Lung (tissue), 17 donors: ENCODE measurements at places on chromosomes 16 and 17.

GRCh38 chr17:19717411-19717908, 1.1 kb upstream of the SLC47A2 start:
- DNase-seq: no peak

- DNase-seq: peak; percentile 57
Measured at GRCh38 chr17:47225436-47225858, 16.3 kb downstream of the MYL4 start.

DNA sequence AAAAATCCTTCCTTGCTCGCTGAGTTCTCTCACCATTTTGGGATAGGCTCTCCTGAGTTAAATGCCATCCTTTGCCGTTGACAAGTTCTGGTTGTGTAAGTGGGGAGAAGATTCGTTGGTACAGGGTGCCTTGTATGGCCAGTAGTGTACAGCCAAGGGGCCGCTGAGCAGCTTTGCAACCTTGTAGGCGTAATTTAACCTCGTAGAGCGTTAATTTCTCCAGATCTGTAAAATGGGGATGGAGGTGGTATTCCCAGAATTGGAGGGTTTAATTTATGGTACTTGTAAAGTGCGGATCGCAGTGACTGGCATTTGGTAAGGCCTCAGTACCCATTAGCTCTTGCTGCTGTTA, 1.4 kb downstream of the ARSG start:
- DNase-seq: no peak

GRCh38 chr17:58272367-58273280, 8.1 kb downstream of the MPO start:
- no peak for DNase-seq

- no peak for DNase-seq
Measured at GRCh38 chr16:30524575-30525568, 1.5 kb downstream of the ZNF768 start.

DNA sequence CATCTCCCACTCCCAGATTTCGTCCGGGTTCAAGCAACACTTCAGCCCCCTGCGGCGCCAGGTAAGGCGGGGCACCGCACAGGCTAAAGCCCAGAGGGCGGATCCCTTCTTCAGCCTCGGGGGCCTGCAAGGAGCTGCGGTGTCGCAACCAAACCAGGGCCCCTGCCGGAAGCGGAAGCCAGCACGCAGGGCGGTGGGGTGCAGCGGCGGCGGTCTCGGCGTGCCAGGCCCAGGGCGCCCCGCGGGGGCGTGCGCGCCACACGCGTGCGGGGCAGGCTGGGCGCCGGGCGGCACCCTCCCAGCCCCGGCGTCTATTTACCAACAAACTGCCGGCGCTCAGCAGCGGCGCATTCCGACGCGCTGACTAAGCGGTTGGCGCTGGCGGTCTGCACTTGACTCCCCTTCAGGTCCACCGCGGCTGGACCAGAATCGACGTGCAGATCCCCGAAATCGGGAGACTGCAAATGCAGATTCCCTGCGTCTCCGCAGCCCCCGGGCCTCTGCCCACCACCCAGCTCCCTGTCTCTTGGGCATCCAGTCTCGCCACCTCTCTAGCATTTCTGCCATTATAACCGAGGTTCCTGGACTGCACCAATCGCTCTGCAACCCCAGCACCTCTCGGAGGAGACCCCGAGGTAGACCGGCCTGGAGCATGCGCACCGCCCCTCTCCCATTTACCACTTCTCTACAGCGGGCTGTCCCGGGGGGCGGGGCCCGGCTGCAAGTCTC, 421 bp upstream of the DLX4 start:
- DNase-seq: peak; percentile 74

DNA sequence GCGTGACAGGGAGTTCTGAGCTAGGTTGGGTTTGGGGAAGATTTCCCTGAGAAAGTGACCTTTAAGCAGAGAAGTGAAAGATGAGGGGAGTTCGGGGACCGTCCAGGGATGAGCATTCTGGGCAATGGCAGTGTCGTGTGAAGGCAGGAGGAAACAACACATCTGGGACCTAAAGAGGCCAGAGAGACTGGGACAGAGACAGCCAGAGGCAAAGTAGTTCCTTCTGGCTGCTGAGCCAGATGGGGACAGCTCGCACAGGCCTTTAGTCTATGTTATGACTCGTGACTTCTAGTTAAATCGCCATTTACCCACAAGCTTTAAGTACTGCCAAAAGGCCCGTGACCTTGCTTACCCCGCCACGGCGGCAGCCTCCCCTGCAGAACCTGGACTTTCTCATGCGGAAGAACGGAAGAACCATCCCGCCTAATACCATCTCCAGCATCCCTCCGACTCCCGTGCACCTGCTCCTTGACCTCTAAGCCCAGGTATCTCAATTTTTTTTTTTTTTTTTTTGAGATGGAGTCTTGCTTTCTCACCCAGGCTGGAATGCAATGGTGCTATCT, 8.5 kb upstream of the MED11 start:
- no peak for DNase-seq

DNA sequence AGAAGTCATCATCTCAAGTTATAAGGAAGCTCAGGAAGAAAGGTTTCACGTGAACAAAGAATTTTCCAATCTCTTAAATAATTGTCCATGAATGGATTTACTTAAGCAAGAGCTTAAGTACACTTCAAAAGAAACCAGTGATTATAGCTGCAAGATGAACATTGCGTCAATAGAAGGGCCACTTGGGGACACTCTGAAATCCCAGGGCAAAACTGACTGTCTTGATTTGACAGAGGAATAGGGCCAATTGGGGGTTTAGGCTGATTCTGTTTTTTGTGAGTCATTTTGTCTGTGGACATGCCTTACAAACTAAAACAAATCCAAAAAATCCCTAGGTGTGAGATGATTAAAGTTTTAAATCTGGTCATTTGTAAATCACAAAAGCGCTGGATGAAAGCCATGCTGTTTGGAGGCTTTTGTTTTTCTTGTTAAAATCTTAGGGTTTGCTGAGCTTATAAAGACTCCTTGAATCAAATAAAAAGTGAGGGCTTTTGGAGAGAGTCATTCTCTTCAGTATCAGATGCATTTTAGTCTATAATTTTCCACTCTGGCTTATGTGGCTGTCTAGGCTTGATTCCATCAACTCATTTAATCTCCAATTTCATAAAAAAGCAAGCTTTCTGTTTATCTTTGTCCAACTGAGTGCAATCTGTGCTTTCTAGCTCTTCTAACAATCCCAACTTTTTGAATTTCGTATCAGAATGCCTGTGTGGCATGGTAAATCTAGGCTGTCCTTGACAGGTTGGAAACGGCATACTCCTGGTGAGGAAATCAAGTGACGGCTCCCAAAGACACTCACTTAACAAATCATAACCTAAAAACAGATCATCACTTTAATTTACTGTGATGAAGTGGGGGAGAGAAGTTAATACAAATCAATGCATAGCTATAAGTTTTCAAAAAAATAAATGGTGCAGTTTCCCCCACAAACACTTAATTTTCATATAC, 98.2 kb upstream of the SOX9 start:
- DNase-seq: no peak

DNA sequence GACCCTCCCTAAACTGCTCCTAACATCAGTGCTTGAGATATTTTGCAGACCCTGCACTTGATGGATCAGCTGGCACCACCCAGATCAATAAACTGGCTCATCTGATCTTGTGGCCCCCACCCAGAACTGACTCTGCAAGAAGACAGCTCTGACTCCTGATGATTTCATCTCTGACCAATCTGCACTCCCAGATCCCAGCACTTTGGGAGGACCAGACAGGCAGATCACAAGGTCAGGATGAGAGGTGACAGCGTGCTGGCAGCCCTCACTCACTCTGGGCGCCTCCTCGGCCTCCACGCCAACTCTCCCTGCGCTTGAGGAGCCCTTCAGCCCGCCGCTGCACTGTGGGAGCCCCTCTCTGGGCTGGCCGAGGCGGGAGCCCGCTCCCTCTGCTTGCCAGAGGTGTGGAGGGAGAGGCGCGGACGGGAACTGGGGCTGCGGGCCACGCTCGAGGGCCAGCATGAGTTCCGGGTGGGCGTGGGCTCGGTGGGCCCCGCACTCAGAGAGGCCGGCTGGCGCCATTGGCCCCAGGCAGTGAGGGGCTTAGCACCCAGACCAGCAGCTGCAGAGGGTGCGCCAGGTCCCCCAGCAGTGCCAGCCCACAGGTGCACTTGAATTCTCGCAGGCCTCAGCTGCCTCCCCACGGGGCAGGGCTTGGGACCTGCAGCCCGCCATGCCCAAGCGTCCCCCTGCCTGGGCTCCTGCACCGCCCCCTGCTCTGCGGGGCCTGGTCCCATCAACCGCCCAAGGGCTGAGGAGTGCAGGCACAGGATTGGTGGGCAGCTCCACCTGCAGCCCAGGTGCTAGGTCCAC, 2.4 kb upstream of the C16orf54 start:
- no peak for DNase-seq

DNA sequence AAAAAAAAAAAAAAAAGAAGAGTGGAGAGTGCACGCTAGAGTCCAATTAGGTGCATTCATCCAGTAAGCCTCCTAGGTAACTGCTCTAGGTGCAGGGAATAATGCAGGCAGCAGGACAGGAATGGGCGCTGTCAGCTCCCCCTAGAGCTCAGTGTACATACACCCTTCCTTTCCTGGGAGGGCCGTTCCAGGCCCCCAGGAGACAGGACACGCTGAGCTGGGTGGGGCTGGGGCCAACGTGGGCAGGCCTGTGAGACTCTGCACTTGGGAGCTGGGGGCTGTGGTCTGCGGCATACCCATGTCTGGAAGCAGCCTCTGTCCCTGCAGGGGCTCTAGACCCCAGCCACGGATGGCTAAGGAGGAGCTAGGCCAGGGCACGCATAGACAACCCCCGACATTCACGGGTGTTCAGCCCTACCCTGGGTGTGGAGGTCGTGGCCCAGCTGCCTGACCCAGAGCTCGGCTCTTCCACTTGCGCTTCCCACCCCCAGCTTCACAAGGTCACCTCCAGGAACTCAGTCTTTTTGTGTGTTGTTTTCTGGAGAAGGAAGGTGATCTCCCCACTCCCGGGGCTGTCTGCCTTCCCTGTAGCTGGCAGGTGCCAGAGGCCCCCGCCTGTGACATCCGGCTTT, 1.0 kb upstream of the ANTKMT start:
- no peak for DNase-seq

DNA sequence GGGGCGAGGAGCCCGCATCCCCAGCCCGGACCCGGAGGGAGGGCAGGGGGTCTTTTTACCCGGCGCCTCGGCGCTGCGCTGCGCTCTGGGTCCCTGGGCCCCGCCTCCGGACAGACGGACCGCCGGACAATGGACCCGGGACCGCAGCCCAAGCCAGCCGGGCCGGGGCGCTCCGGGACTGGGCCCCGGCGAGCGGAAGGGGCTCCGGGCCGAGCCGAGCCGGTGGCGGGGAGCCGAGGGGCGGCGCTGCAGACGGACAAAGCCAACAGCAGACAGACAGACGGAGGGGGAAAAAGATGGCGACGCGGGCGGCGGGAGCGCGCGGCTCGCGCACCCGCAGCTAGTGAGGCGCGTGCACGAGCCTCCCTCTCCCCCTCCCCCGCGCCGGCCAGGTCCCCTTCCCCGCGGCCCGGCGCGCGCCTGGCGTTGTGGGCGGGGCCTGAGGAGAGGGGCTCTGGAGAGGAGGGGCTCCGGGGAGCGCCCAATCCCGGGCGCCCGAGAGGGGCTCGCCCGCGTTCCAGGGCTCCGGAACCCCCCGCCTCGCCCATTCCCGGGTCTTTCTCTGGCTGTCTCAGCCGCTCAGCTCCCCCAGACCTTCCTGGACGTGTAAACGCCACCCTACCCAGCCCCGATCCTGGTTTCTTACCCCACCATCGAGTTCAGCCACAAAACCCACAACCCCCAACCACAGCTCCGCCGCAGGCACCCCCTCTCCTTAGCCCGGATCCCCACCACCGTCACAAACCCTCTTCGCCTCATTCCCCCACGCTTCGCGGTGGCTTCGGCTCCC, at the start of gene ZNF821:
Gene ZNF821 (minus strand): TSS at position 334 of the 790 bp plus-strand sequence. CDS start 4,236 bp downstream, outside the sequence.
- peak; percentile 93 for DNase-seq

DNA sequence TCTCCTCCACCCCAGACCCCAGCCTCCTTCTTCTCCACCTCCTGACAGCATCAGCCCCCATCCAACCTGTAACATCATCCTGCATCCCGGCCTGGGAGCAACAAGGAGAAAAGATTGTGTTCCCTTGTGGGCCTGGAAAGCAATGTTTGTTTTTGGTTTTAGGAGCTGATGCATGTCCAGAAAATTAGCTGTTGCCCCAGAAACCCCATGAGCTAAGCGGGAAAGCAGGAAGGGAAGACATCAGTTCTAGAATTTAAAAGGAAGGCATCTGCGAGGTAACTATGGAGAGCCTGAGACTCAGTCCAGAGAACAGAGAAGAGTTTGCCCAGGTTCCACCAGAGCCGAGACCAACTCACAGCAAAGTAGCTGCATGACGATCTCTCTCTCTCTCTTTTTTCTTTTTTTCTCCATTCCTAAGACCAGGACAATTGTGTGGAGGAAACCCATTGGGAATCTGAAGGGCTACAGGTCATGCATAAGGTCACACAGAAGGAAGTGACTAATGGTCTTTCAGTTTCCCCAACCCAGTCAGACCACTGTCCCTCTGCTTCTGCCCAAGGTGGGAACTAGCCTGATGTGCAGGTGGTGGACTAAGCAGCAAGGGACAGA, 124.4 kb downstream of the SLC39A11 start:
- DNase-seq: no peak

DNA sequence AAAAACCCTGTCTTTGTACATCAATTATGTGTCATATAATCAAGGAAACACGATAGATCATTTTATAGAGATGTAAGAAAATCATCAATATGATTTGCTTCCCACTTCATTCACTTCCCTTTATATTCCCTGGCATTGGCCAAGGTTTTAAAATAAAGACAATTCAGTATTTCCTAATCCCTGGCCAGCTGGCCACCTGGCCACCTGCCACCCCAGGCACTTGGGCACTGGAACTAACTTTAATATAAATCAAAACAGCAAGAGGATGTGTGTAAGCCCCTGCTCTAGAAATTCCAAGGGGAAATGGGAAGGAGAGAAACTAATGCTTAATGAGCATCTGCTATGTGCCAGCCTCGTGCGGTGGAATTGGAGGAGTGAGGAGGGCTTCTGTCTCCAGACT, 58.6 kb upstream of the TOB1 start:
- no peak for DNase-seq

DNA sequence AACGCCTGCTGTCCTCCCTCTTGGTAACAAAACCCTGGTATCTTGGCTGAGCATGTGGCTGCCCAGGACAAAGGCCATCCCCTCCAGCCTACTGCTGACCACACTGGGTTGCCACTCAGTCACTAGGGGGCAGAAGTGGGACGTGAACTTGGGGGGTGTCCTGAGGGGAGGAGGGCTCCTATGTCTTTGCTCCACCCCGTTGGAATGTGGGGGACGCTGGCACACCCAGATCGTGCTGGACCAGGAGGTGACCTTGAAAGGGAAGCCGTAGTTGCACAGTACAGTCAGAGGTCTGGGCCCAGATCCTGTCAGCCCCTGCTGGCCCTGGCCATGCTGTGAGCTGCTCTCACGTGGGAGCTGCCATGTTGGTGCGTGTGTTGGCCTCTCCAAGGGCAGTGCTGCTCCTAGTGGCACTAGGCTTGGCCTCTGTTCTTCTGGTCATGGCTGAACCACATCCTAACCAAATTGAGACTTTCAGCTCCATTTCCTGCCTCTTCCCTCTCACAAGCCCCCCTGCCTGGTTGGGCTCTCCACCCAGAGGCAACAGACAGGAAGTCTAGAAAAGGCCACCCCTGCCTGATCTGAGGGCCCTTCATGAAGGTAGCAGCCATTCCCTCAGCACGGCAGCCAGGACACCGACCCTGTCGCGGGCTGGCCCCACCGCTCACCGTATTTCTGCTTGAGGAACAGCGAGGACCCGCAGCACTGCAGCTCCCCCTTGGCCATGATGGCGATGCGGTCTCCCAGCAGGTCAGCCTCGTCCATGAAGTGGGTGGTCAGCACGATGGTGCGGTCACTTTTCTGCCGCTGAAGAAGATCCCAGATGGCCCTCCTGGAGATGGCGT, 29.0 kb upstream of the RNPS1 start:
- peak; percentile 4 for DNase-seq
